Hematopoietic multipotent progenitor cell treated with erythropoietin and hydrocortisone succinate and interleukin-3 and kit ligand, for 15 days (in vitro differentiated cells): ENCODE measurements at places on chromosomes 12 and 14.

- no peak for DNase-seq
These were observed 9.9 kb downstream of the PIWIL1 start for GRCh38 chr12:130347588-130347987.

DNA sequence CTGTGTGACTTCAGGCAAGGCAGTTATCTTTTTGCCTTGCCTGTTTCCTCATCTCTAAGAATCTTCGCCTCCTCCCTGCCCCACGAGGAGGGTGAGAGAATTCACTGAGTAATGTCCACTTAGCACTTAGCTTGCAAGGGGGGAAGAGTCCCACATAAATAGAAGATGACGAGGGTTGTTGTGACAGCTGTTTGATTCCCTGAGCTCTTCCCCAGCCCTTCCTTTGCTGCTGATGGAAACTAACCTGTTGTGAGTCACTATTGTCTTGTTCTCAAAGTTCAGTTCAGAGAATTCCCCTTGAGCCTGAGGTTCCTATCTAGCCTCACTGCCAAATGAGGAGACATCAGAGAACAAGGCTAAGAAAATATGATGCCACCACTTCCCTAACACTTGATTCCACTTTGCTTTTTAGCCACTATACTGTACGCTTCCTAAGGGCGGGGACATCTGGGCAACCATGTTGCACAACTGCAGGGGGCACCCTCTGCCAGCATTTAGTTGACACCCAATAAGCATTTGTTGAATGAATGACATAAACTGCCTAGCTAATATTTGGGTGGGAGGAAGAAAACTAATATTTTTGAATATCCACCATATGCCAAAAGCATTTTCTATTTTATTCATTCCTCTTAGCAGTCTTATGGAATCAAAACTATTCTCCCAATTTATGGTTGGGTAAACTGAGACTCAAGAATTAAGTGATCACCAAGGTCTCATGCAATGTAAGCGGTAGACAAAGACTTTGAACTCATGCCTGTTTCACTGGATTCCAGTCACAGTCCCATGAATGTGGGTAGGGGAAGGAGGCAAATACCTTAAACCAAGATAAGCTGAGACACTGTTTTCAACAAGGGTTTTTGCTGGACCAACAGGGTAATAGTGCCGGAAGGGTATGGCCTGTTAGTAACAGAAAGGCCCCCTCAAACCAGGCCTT, 77.6 kb downstream of the ZFP36L1 start:
- no peak for DNase-seq

DNA sequence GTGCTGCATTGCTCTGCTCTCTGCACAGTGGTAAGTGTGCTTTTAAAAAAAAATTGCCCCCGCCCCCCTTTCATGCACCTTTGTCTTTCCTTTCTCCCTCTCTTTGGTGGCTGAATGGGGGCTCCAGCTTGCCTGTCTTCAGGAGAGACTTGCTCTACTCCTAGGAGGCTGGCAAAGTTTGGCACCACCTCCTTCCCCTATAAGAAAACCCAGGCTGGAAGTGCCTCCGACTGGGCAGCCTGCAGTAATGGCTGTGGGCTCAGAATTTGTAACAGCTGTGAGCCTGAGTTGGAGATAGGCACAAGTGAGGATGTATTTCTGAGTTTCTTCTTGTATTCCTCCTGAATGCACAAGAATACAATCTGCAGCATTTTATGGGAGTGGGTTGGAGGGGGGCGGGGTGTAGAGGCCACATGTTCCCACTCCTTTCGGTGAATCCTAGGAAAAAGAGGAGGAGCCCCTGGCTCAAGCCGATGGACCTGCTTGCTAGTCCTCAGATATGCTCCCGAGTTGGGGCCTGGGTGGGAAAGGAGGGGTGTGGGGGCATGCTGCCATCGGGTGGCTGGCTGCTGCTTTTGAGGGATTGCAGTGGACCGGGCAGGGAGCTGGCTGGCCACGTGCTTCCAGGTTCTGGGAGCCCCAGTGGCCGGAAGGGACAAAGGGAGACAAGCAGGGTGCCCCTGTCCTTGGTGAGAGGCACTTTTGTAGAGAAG, 124.3 kb downstream of the TSPAN9 start:
- DNase-seq = no peak

DNA sequence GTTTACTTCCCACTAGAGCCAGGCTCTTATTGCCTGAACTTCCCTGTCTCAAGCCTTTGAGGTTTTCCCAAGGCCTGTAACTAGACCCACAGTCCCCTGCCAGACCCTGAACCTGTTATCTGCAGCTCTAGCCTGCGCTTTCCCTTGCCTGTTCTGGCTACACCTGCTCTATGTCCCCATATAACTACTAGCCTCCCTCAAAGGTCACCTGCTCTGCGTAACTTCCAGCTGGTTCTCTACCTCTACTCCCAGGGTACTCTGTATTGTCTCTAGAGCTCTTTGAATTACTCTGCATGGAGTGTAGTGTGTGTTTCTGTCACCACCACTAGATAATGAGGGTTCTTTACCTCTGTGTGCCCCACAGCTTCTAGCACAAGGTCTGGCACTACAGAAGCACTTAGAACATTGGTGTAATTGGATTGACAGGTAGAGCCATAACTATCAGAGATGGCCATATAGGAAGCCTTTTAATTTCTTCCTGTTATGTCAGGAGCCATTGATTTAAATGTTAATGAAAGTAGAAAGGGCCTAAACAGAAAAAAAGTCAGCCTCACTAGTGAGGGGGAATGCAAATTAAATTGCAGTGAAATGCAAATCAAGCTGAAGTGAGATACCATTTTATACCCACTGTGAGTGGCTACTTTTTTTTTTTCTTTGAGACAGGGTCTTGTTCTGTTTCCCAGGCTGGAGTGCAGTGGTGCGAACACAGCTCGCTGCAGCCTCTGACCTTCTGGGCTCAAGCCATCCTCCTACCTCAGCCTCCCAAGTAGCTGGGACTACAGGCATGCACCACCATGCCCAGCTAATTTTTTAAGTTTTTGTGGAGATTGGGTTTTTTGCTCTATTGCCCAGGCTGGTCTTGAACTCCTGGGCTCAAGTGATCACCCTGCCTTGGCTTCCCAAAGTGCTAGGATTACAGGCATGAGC, 47.8 kb downstream of the EID3 start:
- no peak for DNase-seq
